Stimulated activated effector memory CD8-positive, alpha-beta T cell treated with anti-CD3 and anti-CD28 coated beads, Interleukin-12 subunit alpha, Interleukin-12 subunit beta, amount 100 ng/mL, for 72 hours (primary cell): ENCODE measurements at places on chromosomes 5 and 9.

GRCh38 chr9:36992501-36993316 is 41.4 kb downstream of the PAX5 start:
- no peak for DNase-seq

GRCh38 chr9:98943682-98944056 is at the start of gene COL15A1:
Gene COL15A1 (plus strand): TSS chr9:98943907. CDS start chr9:98944062, 155 bp downstream.
- no peak for DNase-seq

DNA sequence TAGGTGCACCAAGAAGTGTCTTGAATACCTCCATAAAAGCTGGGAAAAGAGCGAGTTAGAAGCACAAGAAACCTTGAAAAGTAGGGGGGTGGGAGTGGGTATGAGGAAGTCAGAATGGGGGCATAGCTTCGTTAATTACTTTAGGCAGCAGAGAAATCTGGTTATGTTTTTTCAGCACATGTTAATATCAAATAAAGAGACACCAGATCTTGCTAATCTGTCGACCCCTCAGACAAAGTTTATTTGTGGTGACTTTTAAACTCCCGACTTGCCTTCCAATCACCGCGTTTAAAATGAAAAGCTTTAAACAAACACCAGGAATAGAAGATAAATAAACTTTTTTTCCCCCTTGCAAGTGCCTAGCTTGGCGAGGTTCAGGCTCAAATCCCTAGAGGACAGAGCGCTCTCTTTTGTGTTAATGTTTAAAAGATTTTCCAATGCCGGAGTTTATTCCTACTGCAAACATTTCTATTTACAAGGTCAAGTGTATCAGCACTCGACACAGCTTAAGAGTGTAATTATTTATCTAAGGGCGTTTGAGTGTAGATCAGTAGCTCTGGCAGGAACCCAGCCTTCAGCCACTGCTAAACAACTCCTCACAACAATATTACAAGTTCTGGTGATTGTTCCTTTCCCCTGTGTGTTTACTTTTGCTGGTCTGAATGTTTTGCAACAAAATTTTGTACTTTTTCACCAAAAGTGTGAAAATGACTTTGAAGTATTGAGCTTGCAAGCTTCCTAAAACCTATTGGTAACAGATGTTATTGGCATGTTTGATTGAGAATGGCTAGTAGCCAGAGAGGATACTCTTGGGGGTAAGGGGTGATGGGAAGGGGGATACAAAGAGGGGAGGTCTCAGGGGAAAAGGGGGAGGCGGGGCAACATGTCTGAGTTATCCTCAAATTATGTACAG is 3.8 kb downstream of the GAS1 start:
- DNase-seq: no peak

GRCh38 chr5:81427566-81427965 is 33.6 kb upstream of the ACOT12 start:
- no peak for DNase-seq

- no peak for DNase-seq
These were observed 3.9 kb downstream of the EGFL7 start for GRCh38 chr9:136666372-136667213.

DNA sequence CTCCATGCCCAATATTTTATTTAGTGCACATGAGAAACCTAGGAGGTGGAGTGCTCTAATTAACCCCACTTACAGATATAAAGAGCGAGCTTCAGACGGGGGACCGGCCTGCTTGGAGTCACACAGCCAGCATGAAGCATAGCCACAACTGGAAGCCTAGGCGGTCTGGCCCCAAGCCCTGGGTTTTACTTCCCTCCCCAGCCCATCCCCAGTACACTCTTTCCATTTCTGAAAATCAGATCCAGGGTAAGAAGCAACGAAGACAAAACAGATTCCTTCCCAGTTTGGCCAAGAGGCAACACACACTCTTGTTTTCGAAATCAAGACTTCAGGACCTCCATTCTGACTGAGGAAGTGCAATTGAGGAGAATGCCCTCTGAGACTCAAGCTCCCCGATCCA is 27.1 kb downstream of the KCNMB1 start:
- no peak for DNase-seq

DNA sequence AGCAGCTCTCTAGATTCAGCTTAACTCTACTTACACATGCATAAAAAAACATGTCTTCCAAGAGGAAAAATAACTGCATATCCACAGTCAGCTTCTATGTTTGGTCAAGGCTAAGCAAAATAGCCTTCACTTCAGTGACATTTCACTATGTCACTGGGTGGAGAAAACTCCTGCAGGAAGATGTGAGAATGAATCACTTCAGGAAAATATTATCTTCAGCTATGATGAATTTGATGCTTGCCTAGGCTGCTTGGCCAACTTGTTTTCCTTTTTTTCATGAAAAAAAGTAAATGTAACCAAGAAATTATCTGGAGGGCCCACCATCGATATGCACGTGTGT is 143.0 kb upstream of the ZNF608 start:
- no peak for DNase-seq

- DNase-seq: no peak
These were observed 56.2 kb downstream of the PLAC8L1 start for GRCh38 chr5:146048994-146049703.

DNA sequence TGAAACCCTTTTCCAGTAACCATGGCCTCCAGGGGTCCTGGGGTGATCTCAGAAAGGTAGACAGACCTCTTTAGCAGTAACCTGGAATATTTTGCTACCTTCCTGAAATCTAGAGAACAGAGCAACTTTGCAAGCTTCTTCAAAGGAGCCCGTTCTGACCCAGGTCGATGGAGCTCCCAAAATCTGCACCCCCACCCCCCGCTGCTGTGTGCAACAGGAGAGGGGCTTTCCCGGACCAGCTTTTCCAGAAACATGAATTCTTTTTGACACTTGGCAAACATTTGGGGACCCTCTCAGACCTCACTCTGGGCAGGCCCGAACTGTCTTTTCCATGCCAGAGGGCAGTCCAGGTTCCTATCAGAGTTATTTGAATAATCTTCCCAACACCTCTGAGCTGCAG is 65.3 kb downstream of the KCNIP1 start:
- DNase-seq: no peak

DNA sequence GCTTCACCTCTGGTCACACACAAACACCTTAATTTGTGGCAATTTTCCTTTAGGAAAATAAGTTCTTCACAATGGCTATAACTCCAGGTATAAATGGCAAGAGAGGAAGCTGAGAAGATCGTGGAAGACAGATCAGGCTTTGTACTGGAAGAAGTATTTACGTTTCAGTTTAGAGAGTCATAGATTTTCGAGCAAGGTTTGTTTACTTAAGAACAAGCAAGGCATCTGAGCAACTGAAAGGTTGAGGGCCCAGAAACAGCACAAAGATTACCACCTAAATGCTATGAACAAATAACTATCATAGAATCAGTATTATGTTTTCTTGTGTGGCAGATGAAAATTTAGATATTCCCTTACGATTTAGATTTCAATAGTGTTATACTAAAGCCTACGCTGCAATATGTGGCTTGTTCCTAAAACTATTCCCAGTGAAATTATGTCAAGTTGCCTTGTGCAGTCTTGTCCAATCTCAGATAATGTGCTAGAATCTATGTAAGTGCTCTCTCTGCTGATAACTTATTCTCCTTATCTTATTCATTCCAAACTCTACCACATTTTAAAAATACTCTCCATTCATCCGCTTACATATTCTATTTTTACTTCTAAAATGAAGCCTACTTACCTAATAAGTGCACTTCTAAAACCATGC is 6.7 kb downstream of the SLCO4C1 start:
- no peak for DNase-seq

- DNase-seq: no peak
These were observed 670 bp upstream of the FBP1 start for GRCh38 chr9:94639999-94640376.

DNA sequence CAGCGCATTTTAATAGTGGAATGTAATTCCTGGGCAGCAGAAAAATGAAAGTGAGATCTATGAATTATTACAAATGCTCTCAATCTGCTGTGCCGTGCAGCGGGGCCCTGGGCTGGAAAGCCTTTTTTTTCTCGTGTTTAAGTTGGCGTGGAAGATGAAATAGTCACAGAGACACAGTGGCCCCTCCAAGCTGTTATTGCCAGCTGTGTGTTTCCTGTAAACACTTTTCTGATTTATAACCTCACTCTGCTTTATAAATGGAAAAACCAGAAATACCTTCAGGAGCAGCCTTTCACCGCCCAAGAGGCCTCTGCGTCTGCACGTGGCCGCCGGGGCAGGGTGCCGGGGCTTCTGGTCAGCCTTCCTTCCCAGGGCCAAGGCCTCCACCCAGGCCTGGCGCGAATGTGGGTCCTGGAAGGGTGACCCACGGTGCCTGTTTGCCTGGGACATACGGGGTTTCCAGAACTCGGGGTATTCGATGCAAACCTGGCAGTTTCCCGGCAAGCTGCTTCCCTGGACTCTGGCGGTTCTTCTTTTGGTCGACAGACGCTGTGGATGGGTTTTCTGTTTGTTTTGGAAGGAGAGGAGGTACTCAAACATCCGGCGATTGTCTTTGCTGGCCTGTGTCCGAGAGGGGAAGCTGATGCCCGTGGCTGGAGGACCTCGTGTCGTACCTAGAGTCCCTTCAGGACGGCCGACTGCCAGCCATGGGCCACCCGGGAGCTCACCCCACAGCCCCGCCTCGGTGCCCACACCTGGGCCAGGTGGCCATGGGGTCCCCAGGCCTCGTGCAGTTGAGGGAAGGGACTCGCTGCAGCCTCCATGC is 256.7 kb downstream of the PARP8 start:
- DNase-seq: no peak

GRCh38 chr5:21723500-21723899 is 1129.6 kb downstream of the CDH12 start:
- no peak for DNase-seq

GRCh38 chr9:86040861-86041155 is 58.5 kb downstream of the GOLM1 start:
- no peak for DNase-seq

- no peak for DNase-seq
These were observed 105.2 kb downstream of the ST8SIA4 start for GRCh38 chr5:100797861-100798260.

- DNase-seq: no peak
These were observed 89.9 kb upstream of the FSD1L start for GRCh38 chr9:105357937-105358336.

DNA sequence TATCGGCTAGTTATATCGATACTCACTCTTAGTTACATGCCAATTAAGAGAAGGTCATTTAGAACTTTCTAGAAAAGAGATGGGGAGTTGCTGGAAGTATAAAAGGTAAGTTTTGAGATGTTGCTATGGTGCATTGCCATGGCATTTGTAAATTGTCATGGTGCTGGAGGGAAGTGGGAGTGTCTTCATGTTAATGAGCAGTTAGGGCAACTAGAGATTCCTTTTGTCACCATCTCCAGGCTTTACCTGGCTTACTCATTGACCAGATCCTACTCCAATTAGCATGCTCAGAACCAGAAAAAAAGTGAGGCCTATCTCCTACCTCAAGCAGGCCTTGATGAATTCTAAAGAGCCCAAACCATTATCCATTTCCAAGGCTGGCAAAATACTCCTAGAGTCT is 82.8 kb downstream of the PRR16 start:
- no peak for DNase-seq

- DNase-seq: no peak
These were observed 54.1 kb upstream of the CHD1 start for GRCh38 chr5:98982880-98983279.

- no peak for DNase-seq
These were observed 597.7 kb downstream of the CCDC171 start for GRCh38 chr9:16150501-16150900.

GRCh38 chr5:53900677-53901076 is 340.2 kb downstream of the NDUFS4 start:
- no peak for DNase-seq

DNA sequence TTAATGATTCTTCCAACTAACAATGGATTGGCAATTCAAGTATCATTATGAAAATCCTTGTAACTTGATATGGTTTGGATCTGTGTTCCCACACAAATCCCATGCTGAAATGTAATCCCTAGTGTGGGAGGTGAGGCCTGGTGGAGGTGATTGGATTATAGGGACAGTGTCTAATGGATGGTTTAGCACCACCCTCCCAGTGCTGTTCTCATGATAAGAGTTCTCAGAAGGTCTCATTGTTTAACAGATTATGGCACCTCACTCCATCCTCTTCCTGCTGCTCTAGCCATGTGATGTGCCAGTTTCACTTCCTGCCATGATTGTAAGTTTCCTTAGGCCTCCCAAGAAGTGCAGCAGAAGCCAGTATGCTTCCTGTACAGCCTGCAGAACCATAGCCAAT is 1116.2 kb upstream of the EDIL3 start:
- no peak for DNase-seq

DNA sequence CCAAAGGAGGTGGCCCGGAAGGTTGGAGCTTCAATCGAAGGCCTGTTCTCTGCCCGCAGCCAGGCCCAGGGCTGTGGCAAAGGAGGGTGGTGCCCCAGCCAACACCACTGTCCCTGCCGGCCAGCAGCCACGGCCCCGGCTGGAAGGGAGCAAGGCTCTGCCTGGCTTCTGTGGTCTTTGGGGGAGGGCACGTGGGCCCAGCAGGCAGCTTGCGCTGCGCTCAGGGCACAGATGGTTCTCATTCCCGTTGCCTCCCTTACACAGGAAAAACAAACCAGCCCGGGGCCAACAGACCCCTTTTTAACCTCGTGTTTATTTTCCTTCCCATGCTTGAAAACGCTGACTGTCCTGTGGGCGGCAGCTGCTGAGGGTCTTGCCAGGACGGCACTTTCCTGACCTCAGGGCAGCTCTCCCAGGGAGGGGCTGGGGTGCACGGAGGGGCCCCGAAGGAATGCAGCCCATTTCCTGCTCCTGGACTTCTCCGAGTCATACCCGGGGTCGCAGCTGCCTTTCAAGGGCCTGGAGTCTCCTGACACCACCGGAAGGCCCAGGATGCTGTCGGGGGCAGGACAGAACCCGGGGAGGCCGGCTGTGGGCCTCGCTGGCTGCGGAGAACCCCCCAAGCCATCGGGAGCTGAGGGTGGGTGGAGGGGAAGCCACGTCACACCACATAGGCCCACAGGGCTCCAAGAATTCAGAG is 1.1 kb upstream of the GPSM1 start:
- DNase-seq: no peak

DNA sequence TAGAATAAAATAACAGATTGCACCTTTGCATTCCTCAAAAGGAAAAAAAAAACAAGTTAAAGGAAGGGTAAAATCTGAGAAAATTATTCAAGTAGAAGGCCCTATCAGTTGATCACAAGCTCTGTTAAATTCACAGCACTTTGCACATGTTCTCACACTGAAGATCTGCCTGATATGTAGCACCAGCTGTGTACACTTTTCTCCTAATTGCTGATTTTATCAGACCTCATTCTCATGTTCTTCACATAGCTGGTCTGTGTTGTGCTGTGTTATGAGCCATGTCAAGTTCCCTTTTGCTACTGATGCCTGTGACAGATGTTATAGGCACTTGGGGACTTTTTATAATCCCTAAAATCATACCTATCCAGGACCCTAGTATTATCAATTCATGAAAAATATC is 390.4 kb upstream of the PRR16 start:
- no peak for DNase-seq

DNA sequence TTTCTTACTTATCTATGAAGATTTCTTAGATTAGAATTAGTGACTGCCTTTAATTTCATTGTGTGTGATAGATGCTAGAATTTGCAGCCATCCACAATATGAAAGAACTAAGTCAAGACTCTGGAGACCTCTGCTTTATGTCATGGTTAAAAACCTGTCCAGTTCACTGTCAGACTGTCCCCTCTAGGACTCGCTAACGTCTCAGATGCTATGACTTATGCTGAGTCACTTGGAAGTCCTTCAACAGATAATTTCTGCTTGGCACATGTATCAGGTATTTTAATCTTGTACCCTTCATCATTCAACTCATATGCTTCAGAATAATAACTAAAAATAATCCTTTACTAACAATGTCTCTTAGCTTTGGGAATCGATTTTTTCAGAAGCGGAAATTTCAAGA is 230.5 kb upstream of the DMAC1 start:
- DNase-seq: no peak

- no peak for DNase-seq
These were observed 11.0 kb downstream of the CCDC152 start for GRCh38 chr5:42767491-42768105.
